ENCODE measurements at places on chromosomes 1 and 21.
A peak's percentile ranks its signal among the peaks of the same experiment; 100 is the strongest.

- DNase-seq = no peak
These were observed 622.3 kb downstream of the PTPRU start for GRCh38 chr1:29858646-29859045.

DNA sequence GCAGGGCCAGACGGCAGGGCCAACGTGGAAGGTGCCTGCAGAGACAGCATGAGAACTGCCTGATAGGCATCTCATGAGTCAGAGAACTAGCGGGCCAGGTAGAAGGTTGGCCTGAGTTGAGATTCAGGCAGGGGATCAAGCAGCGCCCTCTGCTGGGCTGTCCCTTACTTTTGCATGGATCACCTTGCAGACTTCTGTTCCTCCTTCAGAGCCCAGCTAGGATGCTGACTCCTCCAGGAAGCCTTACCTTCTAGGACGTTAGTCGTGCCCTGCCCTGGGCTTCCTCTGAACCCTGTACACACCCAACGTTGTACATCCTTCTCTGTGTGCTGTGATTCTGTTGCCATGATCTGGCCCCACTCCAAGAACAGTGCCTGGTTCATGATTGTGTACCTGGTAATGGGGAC is 231.3 kb upstream of the VAMP3 start:
- peak; percentile 65 for DNase-seq

DNA sequence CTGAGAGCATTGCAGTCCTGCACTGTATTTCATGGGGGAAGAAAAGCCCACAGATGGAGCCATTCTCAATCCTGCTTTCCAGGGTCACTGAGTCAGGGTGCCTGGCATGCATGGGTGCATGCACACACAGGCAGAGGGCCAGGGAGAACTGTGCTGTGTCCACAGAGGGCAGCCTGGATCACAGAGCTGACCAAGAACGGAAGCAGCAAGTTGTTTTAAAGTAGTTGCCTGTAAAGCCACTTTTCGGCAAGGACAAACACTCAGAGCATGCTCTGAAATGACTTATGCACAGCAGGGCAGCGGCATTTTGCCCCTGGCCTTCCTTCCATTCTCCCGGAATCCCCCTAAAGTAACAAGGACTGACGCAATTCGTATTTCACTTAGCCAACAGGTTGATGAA is 3.6 kb downstream of the ERG start:
- DNase-seq = no peak

DNA sequence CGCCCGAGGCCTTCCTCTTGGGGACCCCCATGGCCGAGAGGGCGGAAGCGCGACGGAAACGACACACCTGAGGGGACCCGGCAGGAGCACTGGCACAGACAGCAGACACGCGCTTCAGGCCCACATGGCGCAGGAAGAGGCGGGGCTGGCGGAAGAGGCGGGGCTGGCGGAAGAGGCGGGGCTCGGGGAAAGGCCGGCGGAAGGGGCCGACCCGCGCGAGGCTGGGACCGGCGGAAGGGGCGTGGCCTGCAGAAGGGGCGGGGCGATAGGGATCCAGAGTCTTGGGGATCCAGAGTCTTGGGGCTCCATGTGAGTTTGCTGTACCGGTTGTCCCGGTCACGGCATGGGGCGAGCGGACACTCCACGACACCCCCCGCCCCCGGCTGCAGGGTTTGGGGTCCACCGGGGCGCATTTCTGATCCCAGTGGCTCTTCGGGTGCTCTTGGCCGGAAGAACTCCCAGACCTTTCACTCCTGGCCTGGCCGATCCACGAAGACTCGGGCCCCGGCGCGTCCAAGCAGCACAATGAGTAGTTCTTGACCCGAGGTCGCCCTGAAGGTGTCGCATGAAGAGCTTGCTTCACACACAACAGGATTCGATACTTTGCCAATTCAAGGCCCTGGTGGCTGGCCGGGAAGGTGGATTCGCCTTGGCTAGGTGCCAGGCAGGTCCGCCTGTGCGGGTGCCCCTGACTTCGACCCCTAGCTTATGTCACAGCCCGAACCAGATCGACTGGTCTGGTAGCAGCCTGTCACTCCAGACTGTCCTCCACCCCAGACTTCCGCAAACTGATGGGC is at the start of gene URB1:
Gene URB1, minus strand, starts transcription at position 133 of the 797 bp plus-strand sequence. Its CDS starts 102 bp downstream, at position 31.
- DNase-seq = peak; percentile 94

DNA sequence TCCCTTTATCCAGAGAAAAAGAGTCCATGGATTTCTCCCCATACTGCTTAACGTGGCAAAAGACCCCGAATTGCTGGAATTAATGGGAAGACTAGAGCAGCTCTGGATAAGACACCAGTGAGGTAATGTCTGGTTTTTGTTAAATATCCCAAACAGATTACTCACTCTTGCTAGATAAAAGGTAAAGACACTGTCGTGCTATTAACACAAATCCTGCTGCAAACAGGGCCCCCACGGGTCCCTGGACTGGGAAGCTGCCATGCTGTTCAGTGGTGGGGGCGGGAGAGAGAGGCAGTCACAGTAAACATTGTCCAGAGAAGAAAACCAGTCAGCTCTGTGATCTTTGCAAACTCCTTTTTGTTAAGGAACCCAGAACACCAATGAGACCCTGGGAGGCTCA is 15.2 kb upstream of the SRP9 start:
- DNase-seq = peak; percentile 17

DNA sequence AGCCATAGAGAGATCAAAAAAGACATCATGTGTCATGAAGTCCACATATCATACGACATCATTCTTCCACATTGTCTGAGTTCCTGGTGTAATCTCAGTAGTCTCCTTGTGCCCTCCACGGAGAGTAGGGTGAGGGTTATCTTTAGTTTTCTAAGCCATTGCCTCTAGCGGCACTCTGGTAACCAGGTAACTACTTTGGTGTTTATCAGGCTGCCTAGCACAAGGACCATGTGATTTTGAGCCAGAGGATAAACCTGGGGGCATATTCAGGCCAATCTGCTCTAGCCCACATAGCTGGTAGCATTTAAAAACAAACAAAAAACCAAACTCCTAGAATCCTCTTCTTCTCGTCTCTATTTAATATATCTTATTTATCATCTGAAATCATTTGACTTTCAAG is 147.4 kb downstream of the GDAP2 start:
- DNase-seq = no peak

DNA sequence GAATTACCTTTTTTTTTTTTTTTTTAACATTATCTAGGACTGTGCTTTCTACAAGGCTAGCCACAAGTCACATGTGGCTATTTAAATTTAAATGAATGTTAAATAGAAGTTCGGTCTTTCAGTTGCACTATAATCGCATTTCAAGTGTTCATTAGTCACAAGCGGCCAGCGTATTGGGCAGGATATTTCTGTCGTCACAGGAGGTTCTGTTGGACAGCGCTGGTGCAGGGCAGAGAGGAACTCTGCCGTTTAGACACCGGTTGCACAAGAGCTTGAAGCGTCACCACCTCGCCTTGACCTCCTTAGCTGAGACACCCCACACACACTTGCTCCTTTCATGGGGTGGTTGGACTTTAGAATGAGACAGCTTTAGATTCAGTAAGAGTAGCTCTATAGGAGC is 64.1 kb downstream of the BACE2 start:
- no peak for DNase-seq

- no peak for DNase-seq
These were observed 83.1 kb downstream of the VWA5B1 start for GRCh38 chr1:20373764-20374163.

GRCh38 chr1:7043719-7044535 is 258.7 kb downstream of the CAMTA1 start:
- no peak for DNase-seq

DNA sequence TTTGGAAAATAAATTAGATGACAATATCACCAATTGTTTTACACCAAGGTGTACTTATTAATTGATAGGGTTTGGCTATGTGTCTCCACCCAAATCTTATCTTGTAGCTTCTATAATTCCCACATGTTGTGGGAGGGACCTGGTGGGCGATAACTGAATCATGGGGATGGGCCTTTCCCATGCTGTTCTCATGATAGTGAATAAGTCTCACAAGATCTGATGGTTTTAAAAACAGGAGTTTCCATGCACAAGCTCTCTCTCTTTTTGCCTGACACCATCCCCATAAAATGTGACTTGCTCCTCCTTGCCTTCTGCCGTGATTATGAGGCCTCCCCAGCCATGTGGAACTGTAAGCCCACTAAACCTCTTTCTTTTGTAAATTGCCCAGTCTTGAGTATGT is 131.0 kb upstream of the LMO4 start:
- no peak for DNase-seq

GRCh38 chr1:209869291-209870149 is 41.7 kb downstream of the UTP25 start:
- no peak for DNase-seq

GRCh38 chr1:89363638-89364536 is at the start of gene GBP6:
Gene GBP6 (plus strand): TSS chr1:89364059. CDS start chr1:89368552, 4,493 bp downstream.
- DNase-seq = no peak

GRCh38 chr1:26844424-26845196 is 18.1 kb downstream of the ZDHHC18 start:
- no peak for DNase-seq

DNA sequence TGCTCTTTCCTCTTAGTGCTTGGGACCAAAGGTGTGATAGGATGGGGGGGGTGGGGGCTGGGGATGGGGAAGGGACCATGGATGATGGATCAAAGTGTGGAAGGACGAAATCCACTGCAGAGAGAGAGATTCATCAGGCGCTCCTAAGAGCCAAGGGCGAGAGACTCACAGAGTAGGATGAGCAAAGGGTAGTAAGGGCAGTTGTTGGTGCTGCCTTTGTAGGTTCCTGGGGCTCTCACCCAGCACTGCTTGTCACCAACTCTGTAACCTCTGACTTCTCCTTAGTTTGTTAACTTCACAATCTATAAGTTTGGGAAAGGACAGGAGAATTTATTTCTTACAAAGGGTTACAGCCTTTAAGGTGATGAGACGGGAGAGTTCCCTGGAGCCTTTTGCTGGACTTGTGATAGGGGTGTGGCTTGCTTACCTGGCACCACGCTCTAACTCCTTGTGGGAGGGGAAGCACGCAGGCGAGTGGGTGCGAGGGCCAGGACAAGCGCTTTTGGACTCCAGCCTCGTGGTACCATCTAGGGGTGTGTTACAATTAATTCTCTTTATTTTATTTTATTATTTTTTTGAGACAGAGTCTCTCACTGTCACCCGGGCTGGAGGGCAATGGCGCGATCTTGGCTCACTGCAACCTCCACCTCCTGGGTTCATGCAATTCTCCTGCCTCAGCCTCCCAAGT is 1.6 kb upstream of the PDXK start:
- no peak for DNase-seq

DNA sequence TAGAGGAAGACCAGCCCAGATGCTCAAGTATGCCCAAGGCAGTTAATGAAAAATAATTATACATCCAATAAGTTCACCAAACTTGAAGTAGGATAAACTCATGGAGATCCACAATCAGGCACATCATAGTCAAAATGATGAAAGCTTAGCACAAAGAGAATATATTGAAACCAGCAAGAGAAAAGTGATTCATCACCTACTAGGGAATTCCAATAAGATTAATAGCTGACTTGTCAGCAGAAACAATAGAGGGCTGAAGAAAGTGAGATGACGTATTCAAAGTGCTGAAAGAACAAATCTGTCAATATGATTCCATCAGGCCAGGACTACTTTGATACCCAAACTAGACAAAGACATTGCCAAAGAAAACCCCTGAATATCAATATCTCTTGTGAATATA is 251.7 kb upstream of the BEND5 start:
- no peak for DNase-seq

DNA sequence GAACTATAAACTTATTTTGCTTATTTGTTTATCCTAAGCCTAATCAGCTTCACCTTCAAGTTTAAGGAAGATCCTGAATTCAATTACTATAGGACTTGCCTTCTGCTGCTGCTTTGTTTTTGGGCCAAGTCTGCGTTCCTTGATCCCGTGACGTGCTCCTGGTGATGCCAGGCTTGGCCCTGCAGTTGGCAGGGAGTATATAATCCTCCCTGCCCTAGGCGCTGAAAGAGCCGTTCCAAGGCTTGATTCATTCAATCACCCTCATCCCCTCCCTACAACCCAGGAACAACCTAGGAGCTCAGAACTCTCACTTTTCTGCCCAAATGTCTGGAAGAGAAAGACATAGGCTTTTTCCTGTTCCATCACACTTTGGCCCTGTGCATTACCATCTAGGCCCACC is 12.4 kb upstream of the LRRN2 start:
- no peak for DNase-seq

- no peak for DNase-seq
These were observed 67.1 kb upstream of the GUCA2B start for GRCh38 chr1:42086146-42086545.

DNA sequence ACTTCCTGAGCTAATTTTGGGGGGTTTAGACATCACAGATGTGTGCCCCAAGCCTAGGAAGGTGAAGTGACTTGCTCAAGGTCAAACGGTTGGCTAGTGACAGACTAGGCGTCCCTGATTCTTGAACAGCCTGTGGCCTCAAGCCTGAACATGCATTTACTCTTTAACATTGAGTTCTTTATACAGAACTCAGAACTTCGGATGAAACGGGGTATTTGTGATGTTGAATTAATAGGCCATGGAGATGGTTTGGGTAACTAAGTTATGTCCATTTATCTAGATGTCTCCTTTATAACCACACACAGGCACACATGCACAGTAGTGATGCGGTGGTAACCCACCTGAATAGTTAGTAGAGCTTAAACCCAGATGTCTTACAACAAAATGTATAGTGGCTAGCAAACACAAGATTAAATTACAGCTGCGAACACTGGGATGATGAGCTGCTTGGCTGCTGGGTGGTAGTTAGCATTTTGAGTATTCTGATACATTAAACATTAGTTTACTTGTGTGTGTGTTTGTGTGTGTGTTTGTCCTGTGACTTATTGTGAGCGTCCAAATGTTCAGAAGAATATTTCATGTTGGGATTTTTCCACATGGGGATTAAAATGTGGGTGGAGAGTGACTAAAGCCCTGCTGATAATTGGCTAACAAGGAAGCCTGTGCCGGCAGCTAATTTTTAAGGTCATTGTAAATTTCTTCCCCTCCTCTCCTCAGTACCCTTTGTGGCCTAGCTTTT is 2.3 kb downstream of the ATP1A1 start:
- no peak for DNase-seq

DNA sequence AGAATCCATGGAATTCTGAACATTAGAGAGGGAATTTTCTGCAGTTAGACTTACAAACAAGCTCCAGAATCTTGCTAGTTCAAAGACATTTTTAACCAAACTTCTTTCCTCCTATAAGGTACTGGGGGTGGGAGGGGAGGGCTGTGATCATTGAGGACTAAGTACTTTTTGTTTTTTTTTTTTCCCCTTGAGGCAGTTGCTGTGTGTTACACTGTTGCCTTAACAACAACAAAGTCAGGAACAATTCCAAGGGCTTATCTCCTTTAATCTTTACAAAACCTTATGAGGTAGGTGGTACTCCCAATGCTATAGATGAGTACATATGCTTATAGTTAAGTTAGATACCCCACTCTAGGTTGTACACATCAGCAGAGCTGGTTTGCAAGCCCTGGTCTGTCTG is 62.9 kb downstream of the PPP1R12B start:
- DNase-seq = no peak

- DNase-seq = peak; percentile 69
These were observed 1.8 kb upstream of the DMBX1 start for GRCh38 chr1:46487818-46488218.

Data from K562 (cell line).